SK-N-SH treated with all-trans-retinoic acid at 6 μM for 48 hours (cell line): ENCODE measurements at places on chromosomes 7 and 10.

GRCh38 chr10:114174695-114175188, 739 bp upstream of the CCDC186 start:
- peak; percentile 47 for ATAC-seq

- no peak for ATAC-seq
These were observed 197.6 kb downstream of the DIP2C start for GRCh38 chr10:491667-492424.

GRCh38 chr7:149409895-149410294, 51.0 kb downstream of the ZNF777 start:
- ATAC-seq: no peak

GRCh38 chr7:5330288-5330687, 47.5 kb downstream of the SLC29A4 start:
- ATAC-seq: no peak

- peak; percentile 11 for ATAC-seq
These were observed 103.0 kb downstream of the RNF216 start for GRCh38 chr7:5678295-5679047.

DNA sequence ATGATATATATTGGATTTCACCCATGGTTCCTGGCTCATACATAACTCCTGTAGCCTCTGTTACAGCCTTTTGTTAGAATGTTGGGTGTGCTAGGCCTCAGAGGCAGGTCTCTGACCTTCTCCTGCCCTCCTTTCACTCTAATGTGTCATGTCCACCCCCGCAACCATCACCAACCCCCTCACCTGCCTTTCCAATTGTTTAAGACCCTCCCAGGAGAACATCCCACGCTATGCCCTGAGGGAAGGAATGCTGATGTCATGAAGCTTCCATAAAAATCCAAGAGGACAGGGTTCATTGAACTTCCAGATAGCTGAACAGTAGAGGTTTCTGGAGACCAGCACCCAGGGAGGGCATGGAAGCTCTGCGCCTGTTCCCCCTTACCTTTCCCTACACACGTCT, 30.8 kb upstream of the C10orf67 start:
- ATAC-seq: no peak

- ATAC-seq: no peak
These were observed 89.7 kb downstream of the POLR1F start for GRCh38 chr7:19619122-19619521.

DNA sequence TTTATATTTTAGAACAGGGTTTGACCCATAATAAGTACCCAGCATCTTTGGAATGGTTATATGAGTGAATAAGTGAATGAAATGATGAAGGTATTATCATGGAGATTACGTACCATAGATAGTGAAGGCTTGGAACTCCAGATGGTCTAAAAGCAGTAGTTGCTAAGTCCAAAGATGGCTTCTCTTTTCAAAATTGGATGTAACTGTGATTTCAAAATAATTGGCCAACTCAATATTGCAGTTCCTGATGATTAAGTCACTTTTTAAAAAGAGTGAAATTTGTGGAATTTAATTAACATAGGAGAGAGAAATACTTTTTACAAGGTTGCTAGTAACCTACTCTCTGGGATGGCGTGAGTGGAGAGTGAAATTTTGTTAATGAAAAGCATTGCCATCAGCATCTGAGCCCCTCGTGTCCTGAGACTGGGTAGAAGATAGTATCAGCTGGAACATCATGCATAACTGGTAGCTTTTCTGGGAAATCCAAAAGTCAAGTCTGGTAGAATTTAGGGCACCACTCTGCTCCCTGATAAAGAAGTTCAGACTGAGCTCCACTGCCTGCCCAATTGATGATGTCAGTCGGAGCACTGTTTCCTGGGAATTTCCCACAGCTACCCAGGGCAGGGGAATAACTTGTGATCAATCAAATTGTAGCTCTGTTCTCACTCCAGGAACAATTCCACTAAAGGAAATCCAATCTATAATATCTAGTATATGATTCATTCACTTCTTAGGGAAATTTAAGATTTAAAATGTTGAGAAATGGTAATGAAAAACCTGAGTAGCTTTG, 3.2 kb downstream of the GPR141 start:
- ATAC-seq: no peak

DNA sequence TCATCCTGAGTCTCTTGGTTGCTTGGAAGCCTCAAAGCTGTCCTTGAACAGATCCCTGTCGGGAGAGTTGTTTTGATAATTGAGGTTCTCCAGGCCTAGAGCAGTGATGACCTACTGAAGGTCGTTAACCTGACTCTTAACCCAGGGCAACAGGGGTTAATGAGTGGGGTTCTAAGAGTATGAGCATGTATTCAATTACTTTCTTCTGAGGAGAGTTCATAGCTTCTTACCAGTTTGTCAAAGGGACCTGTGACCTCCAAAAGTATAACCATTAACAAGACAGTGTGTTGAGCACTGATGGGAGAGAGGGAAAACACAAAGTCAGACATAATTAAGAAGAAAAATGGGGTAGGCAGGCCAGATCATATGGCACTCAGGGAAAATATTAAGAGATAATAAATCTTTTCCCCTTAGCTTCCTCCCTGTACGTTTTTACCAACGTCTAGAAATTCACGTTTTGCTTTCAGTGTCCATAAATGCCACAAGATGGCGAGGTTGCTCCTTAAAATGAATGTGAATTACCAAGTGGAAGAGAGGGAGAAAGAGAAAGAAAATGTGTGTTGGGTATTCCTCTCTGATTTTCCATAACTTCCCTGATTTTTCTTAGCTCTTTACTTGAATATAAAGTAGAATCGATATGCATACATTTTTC, 97.6 kb downstream of the SUGCT start:
- ATAC-seq: peak; percentile 97

- ATAC-seq: peak; percentile 98
These were observed 75.7 kb upstream of the CCDC71L start for GRCh38 chr7:106736508-106737201.

DNA sequence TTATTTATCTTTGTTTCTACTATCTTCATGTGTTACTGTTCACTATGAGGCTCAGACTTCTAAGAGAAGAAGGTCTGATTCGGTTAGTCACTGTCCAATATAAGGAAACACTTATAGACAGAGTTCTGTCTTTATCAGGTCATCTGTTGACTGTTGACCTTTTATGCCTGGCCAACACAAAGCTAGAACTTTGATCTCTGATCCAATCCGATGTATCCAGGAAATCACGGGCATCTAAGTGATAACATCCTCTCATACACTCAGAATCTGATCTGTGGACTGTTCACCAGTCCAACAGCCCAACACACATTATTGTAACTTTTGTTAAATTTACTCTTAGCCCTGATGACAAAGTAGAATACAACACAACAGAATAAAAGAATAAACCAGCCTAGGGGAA, 114.6 kb downstream of the SRI start:
- no peak for ATAC-seq

- no peak for ATAC-seq
These were observed 112.2 kb upstream of the PDCD4 start for GRCh38 chr10:110759523-110759922.

DNA sequence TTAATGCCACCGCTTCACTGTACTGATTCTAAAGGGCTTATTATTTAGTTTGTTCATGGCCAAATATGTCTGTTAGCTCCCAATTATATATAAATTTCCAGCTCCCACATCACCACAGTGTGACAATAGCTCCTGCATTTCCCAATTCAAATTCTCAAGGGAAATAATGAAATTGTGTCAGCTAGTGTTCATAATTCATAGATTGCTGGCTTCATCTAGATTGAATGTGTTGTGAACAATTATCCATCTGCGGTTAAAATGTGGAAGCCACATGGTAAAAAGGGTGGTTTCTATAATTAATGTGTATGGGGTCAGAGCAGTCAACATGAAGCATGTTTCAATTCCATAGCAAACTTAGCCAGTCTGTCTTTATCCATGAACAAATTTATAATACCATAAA, 154.3 kb downstream of the SEMA3E start:
- no peak for ATAC-seq

DNA sequence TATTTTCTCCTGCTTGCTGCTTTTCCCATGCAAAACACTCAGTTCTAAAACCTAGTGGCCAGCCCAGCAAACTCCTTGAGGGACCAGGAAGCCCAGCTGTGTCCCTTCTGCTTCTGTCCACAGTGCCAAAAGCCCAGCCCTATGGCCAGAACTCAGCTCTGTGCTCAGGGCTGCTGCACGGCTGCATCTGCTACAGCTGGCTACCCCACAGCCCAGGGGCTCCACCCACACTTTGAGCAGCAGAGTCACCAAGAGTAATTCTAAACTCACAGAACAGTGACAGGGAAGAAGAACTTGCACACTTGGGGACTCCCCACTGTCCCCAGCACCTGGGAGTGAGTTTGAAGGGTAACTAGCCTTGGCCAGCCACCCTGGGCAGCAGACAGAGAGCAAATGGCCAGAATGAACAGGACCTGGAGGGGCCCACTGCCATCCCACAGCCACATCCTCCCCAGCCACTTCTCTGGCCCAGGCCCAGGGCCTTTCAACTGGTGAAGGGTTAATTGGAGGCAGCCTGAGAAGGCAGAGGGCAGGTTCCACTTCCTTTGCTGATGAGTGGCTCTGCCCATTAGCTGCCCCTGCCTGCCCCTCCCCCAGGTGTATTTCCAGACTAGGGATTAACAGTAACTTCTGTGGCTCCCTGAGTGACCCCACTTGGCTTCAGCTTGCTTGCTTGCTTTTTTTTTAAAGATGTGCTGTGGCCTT, 28.1 kb upstream of the TRIM8 start:
- peak; percentile 34; the same call in 2 of the 3 replicates for ATAC-seq

DNA sequence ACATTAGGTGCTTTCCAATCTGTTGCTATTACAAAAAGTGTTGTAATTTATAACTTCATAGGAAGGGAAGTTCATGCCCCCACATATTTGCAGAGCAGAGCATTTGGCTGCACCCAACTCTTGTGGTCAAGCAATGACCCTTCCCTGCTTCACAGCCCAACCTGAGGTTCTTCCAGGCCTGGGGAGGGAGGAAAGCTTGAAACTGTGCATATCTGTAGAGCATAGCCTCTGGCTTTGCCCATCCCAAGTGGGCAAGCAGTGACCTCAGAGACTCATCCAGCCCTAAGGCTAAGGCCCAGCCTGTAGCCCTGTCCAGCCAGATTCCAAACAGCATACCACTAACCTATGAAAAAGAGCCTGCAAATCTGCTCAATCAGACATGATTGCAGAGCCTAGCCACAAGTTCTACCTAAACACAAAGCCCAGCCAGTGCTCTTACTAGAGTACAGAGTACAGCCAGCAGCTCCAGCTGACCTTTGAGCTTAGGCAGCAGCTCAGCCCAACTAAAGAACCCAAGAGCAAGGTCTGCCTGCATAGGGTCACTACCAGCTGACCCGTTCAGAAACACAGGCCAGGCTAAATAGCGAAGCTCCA, 14.4 kb upstream of the GSTK1 start:
- ATAC-seq: no peak

- ATAC-seq: peak; percentile 11; the same call in 2 of the 3 replicates
These were observed 64.2 kb upstream of the IL6 start for GRCh38 chr7:22662556-22663356.

GRCh38 chr10:32985775-32986350, 27.8 kb upstream of the ITGB1 start:
- ATAC-seq: no peak

DNA sequence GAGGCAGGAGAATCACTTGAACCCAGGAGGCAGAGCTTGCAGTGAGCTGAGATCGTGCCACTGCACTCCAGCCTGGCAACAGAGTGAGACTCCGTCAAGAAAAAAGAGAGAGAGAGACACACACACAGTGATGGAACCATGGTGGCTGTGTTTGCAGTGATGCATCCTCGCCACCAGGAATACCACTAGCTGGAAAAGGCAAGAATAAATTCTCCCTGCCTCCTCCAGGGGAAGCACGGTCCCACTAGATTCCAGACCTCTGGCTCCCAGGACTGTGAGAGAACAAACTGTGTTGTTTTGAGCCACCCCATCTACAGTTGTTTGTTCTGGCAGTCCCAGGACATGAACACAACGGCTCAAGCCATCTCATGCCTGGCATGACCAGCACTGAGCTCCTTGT, 320.3 kb upstream of the FOXK1 start:
- ATAC-seq: no peak

DNA sequence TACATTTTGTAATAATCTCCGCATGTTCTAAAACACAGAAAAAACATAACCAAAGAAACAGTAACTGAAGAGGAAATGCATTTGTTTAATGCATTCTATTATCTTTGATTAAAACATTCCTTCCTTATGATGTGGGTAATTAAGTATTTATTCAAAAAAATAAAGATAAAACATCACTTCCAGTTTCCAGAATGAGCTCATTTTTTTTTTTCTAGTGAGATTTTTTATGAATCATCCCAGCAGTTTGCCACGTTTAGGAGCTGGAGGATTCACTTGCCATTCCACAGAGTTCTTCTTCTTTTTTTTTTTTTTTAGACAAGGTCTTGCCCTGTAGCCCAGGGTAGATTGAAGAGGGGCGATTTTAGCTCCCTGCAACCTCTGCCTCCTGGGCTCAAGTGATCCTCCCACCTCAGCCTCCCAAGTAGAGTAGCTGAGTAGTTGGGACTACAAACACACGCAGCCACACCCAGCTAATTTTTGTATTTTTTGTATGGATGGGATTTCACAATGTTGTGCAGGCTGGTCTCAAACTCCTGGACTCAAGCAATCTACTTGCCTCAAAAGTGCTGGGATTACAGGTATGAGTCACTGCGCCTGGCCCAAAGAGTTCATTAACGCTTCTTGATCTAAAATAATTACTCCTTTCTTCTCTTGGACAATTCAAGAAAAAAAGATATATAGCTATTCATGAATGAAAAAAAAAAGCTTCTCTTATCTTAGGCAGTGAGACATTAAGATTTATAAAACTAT, 177.3 kb downstream of the DKK1 start:
- ATAC-seq: peak; percentile 15; the same call in 1 of the 3 replicates

DNA sequence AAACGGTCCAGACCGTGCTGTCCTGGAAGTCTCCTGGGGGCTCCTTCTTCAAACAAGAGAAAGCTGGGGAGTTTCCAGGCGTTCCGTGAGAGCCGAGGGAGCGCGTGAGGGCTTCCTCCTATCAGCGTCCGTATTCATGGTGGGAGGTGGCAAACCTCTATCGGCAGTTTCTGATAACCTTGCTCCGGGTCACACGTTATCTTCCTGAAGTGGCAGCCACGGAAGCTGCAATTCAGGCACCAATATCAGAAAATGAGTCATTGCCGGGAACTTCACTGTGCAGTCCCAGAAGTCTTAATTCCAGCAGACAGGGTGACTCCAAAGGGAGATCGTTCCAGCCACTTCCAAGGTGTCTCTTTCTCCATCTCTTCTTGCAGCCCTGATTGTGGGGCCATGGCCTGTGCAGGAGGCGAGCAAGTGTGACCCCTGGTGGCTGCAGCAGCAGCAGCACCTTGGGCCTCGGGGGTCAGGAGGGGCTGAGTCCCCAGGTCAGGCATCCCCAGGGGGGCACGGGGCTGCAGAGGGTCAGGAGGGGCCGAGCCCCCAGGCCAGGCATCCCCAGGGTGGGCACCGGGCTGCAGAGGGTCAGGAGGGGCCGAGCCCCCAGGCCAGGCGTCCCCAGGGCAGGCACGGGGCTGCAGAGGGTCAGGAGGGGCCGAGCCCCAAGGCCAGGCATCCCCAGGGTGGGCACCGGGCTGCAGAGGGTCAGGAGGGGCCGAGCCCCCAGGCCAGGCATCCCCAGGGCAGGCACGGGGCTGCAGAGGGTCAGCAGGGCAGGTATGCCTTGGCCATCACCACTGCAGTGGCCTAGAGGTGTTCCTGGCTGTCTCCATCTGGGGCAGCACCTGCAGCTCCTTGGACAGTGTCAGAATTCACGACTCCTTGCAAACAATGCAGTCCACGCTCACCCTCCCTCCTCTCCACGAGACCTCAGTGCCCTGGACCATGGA, 538.7 kb downstream of the DNAJB6 start:
- ATAC-seq: no peak; the same call in 2 of the 3 replicates

GRCh38 chr7:27689591-27690164, 27.0 kb upstream of the HIBADH start:
- peak; percentile 92 for ATAC-seq

GRCh38 chr7:131878777-131879176, 322.3 kb upstream of the PODXL start:
- ATAC-seq: peak; percentile 36
